Stimulated activated CD4-positive, alpha-beta T cell treated with anti-CD3 and anti-CD28 coated beads, Interleukin-15, amount 100 ng/mL, for 1 hour (primary cell): ENCODE measurements at places on chromosomes 1 and 21.

DNA sequence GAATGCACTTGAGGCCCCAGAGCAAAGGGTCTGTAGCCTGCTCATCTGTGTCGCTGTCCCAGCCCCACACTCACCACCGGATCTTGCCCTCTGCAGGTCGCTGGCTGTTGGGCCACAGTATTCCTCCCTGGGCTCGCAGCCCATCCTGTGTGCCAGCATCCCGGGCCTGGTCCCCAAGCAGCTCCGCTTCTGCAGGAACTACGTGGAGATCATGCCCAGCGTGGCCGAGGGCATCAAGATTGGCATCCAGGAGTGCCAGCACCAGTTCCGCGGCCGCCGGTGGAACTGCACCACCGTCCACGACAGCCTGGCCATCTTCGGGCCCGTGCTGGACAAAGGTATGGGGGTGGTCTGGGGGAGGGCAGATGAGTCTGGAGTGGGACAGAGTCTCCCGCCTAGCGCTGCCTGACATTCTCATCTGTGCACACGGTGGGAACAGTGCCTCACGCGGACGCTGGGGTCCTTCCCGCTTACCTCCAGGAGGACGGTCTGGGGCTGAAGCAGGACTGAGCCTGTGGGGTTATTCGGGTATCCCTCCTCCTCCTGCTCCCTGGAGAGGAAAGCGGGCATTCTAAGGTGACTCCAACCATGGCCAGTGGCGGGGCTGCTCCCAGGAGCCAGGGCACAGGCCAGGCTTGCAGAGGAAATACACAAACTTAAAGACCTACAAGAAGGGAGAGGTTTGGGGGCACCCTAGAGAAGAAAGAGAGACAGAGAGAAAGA, 15.9 kb downstream of the WNT3A start:
- DNase-seq, result no peak

- DNase-seq, result no peak
Measured at GRCh38 chr1:199809311-199809710, 218.2 kb upstream of the NR5A2 start.

GRCh38 chr1:39328586-39329121, 124.2 kb downstream of the MACF1 start:
- DNase-seq, result no peak

GRCh38 chr1:151992303-151993083, 1.2 kb downstream of the S100A10 start:
- DNase-seq, result no peak

DNA sequence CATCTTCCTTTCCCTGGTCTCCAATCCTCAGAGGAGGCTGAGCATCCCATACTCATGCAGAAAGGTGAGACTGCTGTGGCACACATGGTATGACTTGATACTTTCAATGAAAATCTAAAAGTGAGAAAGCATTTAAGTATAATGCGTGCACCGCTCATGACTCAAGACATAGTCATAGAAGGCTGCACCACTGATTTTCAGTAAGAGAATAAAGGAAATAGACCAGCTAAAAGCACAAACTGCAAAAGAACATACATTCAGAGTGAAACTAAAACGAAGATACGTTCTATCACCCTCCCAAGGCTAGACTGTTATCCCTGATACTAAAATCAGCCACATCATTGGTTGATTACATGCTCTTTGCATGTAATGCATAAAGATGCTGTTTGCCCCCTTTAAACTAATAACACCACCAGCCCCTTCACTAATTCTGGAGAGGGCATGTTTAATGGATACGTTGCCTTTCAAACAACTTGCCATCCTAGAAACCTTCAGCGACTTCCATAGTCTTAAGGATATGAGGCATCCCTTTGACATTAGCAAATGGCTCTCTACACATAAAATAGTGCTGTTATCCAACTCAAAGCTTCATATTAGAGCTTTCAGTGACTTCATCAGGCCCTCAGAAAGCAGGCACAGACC, 2.1 kb downstream of the PLD5 start:
- no peak for DNase-seq

- no peak for DNase-seq
Measured at GRCh38 chr1:15578921-15579682, 5.7 kb downstream of the AGMAT start.

DNA sequence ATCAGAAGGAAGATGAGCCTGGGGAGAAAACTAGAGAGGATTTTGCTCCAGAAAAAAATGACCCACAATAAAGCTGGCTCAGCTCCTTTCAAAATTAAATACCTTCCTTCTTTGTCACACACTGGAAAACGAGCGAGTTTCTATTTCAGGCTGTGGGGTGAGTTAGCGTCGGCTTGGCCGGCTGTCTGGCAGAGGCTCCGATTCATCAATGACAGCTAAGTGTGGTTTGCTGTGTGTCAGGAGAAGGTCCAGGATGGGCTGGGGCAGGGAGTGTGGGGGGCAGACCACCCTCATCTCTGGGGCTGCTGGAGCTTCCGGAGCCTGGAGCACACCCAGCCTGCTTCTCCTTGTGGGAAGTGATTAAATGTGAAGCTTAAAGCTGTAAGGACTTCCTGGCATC, 120.2 kb downstream of the ETS2 start:
- no peak for DNase-seq

DNA sequence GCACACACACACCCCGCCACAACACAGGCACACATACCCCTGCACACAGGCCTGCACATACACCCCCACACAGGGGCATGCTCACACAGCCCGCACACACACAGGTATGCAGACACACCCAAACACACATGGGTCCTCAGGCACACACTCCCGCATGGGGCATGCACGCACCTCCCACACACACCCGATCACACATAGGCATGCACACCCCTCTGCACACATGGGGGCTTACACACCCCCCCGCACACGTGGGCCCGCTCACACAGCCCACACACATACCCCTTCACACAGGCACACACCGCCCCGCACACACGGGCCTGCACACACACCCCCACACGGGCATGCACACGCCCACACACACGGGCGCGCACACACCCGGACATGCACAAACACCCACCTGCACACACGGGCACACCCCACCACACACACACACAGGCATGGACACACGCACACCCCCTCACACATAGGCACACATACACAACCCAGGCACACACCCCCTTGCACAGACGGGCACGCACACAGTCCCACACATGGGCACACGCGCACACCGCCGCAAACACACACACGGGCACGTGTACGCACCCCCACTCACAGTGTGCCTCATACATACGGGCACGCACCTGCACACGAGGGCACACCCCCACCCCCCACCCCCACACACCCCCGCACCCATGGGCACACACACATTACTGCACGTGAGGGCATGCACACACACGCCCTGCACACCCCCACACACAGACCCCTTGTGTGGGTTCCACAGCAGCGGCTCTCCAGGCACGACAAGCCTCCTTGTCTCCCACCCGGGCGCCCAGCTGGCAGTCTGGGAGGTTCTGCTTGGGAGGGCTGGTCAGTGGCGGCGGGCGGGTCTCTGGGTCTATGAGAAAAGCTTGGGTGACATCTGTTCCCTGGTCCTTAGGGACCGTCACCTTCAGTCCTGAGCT, 8.3 kb downstream of the ATAD3B start:
- no peak for DNase-seq

DNA sequence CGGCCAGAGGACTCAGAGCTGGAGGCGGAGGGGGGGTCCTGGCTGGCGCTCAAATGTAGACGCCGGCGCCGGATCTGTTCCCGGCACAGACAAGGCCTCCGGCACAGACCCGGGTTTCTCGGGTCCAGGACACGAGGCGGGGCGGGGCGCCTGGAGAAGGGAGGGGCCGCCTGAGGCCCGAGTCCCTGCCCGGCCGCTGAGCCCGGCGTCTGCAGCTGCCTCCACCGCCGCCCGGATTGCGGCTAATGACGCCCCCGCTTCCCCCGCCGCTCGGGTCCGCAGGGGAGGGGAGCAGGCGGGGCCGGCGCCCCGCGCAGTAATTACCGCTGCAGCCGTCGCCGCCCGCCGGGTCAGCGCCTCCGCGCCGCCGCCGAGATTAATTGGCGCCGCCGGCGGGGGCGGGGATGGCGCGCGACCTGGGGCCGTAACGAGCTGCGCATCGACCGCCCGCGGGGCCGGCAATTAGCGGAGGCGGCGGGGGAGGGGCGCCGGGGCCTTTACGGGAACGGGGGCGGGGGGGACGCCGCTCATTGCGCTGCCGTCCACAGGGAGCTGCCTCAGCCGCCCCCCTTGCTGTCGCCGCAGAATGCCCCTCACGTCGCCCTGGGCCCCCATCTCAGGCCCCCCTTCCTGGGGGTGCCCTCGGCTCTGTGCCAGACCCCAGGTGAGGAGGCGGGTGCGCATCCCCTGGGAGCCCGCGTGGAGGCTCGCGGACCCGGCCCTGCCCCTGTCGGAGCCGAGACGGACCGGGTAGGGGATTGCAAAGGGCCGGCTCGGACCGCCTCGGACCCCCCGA, 17.3 kb downstream of the NOC2L start:
- DNase-seq, result no peak

DNA sequence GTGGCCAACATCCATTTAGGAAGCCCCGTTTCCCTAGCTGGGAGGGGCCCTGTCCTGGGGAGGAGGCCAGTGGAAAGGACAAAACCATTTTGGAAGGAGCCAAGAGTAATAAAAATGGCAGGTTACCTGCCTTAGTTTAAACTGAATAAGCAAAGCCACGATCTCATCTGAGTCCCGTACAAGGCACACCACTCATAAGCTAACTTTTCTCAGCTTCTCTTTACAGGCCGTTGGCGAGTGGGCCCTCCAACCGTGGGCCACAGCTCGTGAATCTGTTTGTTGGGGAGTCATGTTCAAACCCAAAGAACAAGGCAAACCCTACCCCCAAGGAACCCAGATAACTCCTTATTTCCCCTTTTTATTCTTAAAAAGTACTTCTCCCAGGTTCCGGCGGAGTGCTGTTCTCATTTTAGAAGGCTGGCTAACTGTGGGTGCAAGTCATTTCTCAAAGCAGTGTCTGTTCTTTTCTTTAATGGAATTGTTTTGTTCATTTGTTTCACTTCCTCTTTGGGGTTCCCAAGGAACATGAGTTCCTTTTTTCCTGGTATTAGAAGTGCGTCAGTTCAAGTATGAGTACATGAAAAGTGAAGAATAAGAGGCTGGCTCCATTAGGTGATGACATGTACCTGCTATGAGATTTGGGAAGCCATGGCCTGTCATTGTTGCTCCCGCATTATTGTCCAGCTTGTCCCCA, 89.0 kb downstream of the PSMG1 start:
- DNase-seq, result no peak

DNA sequence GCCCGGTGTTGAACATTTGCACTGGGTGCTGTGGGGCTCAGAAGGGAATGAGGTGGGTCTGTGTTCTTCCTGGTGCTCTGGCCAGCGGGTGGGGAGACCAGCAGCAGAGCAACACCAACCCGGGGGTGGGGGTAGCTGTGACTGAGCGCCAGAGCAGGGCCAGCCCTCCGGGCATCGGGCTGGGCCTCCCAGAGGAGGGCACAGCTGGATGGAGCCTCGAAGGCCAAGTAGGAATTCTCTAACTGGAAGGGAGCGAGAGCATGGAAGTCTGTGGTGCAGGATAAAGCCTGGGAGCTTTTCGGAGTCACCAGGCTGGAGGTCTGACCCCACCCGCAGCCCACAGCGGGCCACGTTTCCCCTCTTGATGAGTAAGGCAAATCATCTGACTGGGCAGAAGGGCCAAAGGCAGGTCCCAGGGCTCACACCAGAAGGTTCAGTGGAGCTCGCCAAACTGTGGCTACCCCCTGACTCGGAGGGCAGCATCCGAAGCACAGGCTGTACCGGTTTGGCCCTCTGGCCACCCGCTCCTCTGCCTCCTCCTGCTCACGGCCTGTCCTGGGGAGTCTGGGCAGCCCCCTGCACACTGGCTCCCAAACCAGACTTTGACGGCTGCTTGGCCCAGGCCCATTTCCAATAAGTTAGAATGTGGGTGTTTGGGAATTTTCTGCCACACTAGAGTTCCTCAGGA, 18.8 kb downstream of the SLC1A7 start:
- no peak for DNase-seq

GRCh38 chr21:40842197-40842552, 4.8 kb downstream of the DSCAM start:
- no peak for DNase-seq

DNA sequence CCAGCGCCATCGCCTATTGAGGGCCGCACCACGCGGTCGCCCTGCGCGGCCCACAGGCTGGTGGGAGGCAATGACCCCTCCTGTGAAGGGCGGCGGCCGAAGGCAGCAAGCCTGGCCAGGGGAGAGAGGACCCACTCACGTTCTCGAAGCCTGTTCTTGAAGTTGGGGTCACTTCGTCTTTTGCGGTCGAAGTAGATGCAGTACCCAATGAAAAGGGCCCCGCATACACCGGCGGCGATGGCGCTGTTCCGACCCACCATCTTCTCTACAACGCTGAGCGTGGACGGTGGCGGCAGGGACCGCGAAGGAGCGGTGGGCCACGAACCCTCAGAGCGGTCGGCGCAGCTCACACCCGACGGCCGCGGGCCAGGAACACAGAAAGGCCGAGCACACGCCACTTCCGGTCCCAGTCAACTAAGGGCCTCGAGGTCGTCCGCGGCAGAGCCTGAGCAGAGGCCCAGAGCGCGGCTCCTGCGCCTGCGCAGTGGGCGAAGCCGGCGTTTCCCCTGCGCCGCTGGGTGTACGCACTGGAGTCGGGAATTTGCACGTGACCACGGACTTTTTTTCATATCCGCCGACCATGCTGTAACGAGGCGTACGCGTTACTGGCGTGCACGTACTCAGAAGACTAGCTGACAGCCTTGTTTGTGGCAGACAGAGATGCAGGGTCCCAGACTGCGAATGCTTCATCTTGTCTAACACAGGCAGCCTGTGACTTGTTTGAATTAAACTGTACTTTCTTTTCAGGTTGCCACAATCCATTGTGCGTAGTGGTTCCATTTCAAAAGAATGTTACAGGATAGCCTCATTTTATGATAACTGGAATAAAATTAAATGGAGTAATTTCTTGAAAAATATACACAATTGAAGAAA, at the start of gene TOMM20:
TOMM20 (minus strand) TSS at position 382 of the 873 bp plus-strand sequence; CDS start at position 260, 122 bp downstream.
- DNase-seq, result peak; percentile 88

GRCh38 chr1:87598429-87598828, 269.7 kb downstream of the LMO4 start:
- DNase-seq, result no peak

- DNase-seq, result no peak
Measured at GRCh38 chr1:238139713-238140112, 249.0 kb upstream of the ZP4 start.
